Stimulated activated CD8-positive, alpha-beta memory T cell treated with anti-CD3 and anti-CD28 coated beads, Interleukin-7, amount 100 ng/mL, for 4 hours (primary cell): ENCODE measurements at places on chromosomes 4 and X.

DNA sequence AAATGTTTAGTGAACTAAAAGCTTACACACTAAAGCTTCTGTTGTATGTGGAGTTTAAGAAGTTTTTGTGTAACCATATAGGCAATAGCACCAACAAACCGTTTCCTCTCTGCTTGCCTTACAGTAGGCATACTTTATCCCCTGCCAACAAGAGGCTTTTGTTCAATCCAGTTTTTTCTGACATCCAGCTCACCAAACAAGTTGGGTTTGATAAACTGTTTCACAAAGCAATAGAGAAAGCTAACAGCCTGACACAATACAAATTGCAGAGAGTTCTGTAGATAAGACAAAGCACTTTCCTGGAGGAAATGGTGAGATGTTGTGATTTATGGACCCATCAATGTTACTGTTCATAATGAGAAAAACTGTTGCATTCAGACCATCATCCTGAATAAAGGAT lies 53.8 kb downstream of the PACRGL start:
- DNase-seq: no peak

DNA sequence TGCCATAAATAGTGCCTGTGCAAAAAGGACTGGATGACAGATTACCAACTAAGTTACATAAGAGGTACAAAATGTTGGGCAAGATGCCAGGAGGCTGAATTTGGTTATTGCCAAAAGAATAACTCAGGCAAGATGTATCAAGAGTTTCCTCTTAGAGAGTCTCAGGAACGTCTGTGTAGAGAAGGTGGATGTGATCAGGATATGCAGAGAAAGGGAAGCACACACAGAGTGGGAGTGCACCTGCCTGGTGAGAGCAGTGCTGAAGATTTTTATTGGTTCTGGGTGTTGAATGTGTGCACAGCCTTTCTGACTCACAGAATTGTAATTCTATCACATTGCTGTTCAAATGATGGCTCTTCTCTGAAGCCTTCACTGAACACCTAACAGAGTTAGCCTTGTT lies 156.8 kb upstream of the HS3ST1 start:
- DNase-seq: no peak

- DNase-seq: no peak
Observed at GRCh38 chr4:56772134-56772533, 49.4 kb downstream of the SPINK2 start.

DNA sequence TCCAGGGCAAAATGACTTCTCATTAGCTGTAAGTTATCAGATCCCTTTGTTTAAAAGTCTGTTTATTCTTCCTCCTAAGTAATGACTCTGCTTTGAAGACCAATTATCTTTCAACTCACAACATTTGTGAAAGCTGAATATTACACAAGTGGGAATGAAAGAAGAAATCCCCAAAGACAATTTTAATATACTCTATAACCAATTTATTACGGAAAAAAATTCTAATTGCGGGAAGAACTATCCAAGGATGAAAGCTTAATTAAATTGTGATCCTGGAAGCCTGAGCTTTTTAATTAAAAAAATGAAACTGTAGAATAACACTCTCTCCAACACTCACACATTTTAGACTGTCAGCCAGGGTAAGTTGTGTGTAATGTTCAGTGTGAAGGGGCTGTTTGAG lies 15.6 kb upstream of the SHISA3 start:
- DNase-seq: no peak

DNA sequence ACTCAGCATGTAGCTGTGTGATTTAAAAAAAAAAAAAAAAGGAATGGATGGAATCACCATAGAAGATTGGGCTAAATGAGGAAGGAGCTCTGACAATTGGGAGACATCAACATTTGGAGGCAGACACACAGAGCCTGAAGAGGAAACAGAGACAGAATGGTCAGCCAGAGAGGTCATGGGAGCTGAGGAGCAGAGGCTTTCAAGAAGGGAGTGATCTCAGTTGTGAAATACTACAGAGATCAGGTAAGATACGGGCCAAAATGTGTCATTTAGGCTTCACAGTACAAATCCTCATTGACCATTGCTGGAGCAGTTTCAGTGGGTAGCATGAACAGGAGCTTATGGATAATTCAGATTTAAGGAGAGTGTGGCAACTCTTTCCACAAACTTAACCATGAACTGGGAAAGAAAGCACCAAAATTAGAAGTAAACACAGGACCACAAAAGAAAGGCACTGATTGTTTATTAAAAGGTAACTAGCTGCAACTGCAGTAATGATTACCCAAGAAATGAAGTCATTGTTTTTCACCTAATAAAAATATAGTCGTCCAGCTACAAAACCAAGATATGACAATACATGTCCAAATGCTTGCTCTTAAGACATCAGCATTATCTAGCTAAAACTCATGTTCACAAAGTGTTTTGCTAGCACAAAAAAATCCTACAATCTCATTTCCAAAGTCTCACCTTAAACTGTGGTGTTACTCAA lies 203.2 kb downstream of the DHX15 start:
- no peak for DNase-seq

GRCh38 chrX:106874075-106874474 lies 29.1 kb downstream of the RIPPLY1 start:
- DNase-seq: no peak

GRCh38 chr4:180106122-180106521 lies 2137.1 kb upstream of the TENM3 start:
- no peak for DNase-seq

GRCh38 chr4:140137671-140138070 lies 16.3 kb downstream of the MAML3 start:
- no peak for DNase-seq

DNA sequence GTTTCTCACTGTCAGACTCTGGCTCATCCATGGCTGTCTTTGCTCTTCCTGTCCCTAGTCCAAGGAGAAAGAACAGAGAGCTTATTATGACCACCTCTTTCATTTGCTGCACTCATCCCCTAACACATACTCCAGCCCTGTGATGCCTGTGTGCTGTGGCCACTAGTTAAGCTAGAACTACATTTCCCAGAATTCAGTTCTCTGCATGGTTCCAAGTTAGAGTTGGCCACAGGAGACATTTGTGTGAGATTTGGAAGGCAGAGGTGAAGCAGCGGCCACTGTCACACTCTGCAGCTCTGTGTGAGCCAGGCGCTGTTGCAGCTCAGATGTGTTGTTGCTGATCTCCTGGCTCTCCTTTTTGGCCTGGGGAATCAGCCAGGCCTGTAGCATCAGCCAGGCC lies 188.2 kb upstream of the ATP6AP2 start:
- no peak for DNase-seq

DNA sequence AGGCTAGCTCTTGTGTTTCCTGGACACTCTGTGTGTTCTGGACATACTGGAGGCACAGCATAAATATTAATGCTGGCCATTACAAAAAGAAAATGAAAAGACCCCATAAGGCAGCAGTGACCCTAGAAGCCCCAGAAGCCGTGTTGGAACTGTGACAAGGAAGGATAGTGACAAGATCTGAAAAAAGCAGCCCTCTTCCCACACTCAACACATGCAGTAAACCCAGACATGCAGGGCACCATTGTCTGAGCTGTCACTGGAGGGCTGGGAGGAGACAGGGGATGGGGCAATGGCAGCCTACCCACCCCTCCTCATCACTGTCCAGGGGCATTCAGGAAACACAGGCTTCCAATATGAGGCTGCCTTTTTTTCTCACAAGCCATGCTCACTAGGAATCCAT lies 6.5 kb downstream of the TRIM2 start:
- DNase-seq: no peak

DNA sequence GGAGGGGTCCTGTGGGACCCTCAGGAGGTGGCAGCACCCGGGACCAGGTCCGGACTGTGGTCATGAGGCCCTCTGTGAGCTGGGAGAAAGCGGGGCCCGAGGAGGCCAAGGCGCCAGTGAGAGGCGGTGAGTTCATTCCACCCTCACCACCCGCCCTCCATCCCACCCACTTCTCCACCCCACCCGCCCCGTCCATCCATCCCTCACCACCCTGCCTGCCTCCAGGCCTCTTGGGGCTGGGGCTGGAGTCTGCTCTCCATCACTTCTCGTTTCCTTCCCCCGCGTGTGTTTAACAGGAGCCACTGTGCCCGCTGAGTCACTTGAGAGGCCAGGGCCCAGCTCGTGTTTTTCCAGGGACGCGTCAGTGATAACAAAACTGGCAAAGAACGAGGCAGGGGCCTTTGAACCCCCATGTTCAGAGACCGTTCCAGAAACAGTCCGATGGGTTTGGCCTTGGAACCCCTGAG lies 6.2 kb downstream of the SH3TC1 start:
- no peak for DNase-seq

DNA sequence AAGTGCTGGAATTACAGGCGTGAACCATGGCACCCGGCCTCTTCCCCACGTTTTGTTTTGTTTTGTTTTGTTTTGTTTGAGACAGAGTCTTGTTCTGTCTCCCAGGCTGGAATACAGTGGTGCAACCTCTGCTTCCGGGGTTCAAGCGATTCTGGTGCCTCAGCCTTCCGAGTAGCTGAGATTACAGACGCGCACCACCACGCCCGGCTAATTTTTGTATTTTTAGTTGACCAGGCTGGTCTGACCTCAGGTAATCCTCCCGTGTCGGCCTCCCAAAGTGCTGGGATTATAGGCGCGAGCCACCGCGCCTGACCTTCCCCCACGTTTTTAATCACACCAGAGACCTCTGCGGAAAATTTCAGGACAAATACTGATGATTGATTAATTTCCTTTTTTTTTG lies 2.2 kb downstream of the ENOPH1 start:
- DNase-seq: no peak
